Caco-2 (cell line): ENCODE measurements at places on chromosomes 4 and X.

DNA sequence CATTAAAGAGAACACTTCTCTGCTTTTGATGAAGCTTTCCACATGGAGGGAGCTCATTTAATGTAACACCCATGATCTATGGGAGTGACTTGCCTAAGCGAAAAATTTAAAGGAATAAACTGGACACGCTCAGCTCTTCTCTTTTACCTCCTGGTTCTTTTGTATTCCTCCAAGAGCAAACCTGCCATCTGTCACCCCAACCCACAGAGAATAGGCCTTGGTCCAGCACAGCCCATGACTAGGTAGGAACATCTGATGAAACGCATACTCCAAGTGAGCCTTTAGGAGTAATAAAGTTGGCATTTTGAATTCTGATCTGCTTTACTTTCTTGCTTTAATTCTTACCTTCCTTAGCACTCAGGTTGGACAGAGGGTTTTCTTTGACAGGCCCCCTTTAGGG is 389.0 kb downstream of the HNRNPD start:
- DNase-seq = no peak

GRCh38 chr4:154348657-154349056 is 142.9 kb downstream of the DCHS2 start:
- DNase-seq = no peak

DNA sequence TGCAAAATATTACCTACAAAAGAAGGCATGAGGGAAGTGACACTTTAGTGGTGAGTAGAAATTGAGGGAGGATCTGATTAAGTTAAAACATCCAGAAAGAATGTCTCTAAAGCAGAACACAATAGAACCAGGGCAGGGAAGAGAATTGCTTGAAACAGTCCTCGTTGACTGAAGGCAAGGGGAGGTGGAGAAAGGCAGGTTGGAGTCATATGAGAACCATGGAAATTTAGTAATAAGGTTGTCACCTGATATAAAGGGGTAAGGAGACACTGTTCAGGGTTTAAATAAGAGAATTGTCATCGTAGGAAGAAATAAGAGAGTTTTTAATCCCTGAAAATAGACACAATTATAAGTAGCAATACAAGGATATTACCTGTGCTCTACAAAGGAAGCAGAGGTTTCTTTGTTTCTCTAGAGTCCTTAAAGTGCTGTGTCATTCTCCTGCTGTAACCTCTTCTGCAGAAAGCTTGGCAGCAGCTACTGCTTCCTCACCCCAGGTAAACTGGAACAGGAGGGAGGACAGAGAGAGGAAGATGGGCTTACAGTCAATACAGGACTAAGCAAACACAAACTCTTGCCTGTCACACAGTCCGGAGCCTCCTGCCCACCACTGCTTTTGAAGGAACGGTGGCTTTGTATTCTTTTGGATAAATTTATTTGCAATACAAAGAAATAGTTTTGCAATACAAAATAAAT is 258.4 kb downstream of the PPARGC1A start:
- no peak for DNase-seq

- DNase-seq = peak; percentile 77
Measured at GRCh38 chrX:106933538-106933961, 13.3 kb downstream of the CLDN2 start.

GRCh38 chrX:71098951-71099506 is 3.4 kb downstream of the FOXO4 start:
- DNase-seq = no peak

GRCh38 chr4:148632476-148632875 is 190.3 kb upstream of the NR3C2 start:
- no peak for DNase-seq

- DNase-seq = no peak
Measured at GRCh38 chrX:130861462-130861861, 41.5 kb downstream of the ENOX2 start.

- no peak for DNase-seq
Measured at GRCh38 chr4:107718351-107718965, 1.6 kb downstream of the PAPSS1 start.

DNA sequence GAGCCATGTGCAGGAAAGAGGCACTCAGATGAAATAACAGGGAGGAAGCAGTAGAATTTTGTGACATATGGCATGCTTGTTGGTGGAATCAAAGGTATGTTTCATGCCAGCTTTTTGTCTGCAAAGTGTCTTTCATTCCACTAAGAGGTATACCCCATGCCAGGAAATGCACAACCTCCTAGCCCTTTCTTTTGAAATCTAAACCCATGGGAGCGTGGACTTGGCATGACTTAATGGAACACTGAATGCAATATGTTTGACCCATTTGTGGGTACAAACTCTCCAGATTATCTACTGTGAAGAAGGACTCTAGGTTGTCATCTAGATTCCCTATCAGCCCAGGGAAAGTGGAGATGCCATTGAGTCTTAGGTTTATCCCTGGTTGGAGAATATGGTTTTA is 338.3 kb upstream of the TEX13C start:
- no peak for DNase-seq

GRCh38 chr4:118352843-118353533 is at the start of gene PRSS12:
PRSS12 (minus strand) TSS chr4:118353003; CDS start chr4:118352720, 283 bp downstream.
- peak; percentile 60 for DNase-seq
